ENCODE measurements at places on chromosomes 16 and 17.

DNA sequence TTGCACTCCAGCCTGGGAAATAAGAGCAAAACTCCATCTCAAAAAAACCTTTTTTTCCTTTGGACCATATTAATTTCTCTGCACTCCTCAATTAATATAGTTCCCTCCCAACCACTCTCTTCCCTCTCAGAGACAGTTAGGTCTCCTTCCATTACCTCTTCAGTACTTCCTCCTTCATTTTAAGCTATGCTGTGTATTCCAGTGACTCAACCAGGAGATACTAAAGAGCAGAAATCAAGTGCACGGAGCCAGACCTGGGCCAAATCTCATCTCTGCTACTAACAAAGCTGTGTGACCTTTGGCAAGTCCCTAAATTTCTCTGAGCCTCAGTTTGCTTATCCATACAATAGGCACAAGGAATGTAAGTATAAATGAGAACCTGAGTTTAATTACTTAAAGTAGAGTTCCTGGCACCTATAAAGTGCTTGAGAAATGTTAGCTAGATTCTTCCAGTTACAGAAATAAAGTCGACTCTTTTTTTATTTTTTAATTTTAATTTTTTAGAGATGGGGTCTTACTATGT is 8.5 kb downstream of the PECAM1 start:
- DNase-seq: no peak

- DNase-seq: no peak
Observed at GRCh38 chr16:81651758-81652718, 127.1 kb upstream of the PLCG2 start.

DNA sequence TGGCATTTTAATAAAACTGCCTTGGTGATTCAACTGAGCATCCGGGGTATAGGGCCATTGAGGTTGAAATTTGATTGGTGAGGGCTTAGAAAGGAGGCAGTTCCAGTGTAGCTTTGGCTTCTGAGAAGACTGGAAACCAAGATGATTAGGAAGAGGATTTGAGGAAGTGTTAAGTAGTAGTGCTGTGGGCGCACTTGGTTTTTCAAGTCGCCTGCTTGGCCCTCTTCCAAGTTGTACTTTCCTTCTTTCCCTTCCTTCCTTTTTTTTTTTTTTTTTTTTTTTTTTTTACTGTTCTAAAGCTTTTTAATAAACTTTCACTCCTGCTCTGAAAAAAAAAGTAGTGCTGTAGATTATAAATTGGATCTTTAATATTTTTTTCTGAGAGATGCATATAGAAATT is 320.5 kb downstream of the UTP18 start:
- DNase-seq: no peak

GRCh38 chr16:49528866-49529288 is 155.3 kb downstream of the C16orf78 start:
- no peak for DNase-seq

DNA sequence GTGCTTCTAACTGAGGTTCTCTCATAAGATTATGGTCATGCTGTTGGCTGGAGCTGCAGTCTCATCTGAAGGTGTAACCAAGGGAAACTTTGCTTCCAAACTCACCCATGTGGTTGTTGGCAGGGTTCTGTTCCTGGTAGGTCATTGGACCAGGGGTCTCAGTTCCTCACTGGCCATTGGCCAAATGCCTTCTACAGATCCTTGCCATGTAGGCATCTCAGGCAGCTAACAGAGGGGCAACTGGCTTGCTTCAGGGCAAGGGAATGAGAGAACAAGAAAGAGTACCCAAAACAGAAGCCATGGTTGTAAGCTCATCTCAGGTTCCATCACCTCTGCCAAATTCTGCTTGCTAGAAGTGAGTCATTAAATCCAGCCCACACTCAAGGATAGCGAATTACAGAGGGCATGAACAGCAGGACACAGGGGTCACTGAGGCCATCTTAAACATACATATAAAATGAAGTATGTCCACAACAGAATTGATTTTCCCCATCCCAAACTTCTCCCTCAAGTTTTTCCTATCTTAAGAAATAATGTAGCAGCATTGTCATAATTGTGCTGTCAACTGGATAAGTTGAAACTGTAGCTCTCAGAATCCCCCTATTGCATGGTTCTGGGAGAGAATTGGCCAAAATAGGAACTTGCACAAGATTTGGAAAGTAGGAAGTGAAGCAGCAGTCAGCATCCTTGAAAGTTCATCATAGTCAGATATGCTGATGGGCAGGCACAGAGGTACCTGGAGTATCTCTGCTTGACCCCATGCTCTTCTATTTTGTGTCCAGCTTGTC is 42.4 kb upstream of the CES5A start:
- DNase-seq: no peak

DNA sequence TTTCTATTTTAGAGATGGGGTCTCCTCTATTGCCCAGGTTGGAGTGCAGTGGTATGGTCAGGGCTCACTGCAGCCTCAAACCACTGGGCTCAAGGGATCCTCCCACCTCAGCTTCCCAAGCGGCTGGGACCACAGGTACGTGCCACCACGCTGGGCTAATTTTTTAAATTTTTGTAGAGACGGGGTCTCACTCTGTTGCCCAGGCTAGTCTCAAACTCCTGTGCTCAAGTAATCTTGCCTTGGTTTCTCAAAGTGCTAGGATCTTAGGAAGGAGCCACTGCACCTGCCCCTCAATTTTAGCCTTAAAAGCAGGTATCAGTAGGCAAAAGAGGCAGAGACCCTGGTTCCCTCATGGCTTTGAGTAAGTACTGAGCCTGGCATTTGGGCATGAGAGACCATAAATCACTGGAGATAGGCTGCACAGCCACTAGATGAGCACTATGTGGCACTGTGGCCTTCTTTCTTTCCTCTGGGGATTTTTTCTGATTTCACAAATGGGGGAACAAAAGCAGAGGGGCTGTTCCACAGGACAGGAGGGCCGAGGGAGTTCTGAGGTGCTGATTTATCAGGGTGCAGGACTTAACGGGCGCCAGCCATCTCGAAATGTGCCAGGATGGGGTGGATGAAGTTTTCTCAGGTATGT is 82.2 kb downstream of the PLXDC1 start:
- no peak for DNase-seq

GRCh38 chr17:11503308-11504035 is 94.8 kb upstream of the DNAH9 start:
- no peak for DNase-seq

GRCh38 chr16:5000573-5001001 is 33.1 kb downstream of the NAGPA start:
- DNase-seq: no peak

- no peak for DNase-seq
Observed at GRCh38 chr17:19291646-19292376, 54.6 kb downstream of the EPN2 start.

- DNase-seq: no peak
Observed at GRCh38 chr17:74842146-74842598, 17.5 kb downstream of the GRIN2C start.

- no peak for DNase-seq
Observed at GRCh38 chr17:12349297-12349696, 316.4 kb upstream of the MYOCD start.

DNA sequence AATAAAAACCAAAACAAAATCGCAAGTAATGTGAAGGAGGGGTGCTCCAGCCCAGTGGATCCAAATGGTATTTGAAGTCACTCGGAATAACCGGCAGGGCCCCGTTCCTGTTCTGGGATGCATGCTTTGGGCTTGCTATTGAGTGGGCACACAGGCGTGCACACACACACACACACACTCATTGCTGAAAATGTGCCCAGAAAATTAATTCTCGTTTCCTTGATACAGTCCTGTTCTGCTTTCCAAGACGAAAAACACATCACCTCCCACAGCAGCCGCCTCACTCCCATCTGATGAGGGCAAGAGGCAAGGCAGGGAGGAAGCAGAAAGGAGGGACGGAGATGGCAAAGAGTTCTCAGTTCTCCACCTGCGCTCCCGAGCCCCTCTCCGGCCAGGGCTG is 62.2 kb upstream of the SDK2 start:
- no peak for DNase-seq
